Epithelial cell of alveolus of lung (primary cell): ENCODE measurements at places on chromosomes 12 and 14. TPM values are rescaled to one million over a fixed set of nuclear protein-coding genes. Genes with fewer than 3 reads are reported as not detected.

The CDCA3 gene
- total RNA-seq: 12.0 and 27.4 TPM in 2 replicates

The ELK3 gene
- 39.2 and 49.3 TPM in 2 replicates for total RNA-seq

The PEX5 gene
- 17.5 TPM in 2 replicates for total RNA-seq

The ST8SIA1 gene
- under 0.01 and 1.3 TPM in 2 replicates for total RNA-seq

The SLC17A8 gene
- not detected in 2 replicates for total RNA-seq

The UNC79 gene
- not detected in 2 replicates for total RNA-seq

The RERG gene
- 0.26 and 2.0 TPM in 2 replicates for total RNA-seq

The TEX22 gene
- 0.13 and 1.4 TPM in 2 replicates for total RNA-seq
